ENCODE measurements at places on chromosomes 13 and 19.
A peak's percentile ranks its signal among the peaks of the same experiment; 100 is the strongest.

DNA sequence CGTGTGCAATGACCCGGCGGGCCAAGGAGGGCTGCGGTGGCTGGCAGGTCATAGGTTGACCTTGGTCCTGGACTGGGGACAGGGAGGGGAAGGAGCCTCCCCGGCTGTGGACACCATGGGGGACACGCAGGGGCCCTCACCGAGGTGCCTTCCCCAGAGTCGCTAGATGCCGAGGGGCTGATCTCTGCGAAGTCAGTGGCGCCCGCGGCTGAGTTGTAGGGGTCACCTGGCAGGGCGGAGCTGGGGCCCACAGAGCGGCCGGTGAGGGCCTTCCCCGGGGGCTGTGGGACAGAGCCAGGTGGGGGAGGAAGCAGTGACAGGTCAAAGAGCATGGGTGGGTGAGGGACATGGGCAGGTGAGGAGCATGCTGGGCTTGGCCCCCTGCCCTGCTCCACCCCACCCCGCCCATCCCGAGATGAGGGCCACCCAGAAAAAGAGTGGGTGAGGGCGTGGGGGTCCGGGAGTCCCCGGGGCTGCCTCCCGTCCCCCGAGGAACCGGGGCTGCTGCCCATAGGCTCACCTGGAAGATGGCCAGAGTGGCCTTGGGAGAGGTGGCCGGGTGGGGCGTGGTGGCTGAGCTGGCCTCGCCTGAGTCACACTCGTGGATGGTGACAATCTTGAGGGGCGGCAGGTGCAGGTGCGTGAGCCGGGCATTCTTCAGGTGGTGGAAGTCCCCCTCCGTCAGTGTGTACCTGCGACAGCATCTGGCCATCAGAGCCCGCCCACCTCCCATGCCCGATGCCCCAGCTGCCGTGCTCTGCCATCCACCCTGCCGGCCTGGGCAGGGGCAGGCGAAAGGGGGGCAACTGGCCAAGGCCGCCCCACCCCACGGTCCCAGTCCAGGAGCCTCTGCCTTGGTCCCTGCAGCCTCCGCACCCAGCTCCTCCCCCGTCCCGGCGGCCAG is 3.5 kb downstream of the CBARP start:
- no peak for DNase-seq

DNA sequence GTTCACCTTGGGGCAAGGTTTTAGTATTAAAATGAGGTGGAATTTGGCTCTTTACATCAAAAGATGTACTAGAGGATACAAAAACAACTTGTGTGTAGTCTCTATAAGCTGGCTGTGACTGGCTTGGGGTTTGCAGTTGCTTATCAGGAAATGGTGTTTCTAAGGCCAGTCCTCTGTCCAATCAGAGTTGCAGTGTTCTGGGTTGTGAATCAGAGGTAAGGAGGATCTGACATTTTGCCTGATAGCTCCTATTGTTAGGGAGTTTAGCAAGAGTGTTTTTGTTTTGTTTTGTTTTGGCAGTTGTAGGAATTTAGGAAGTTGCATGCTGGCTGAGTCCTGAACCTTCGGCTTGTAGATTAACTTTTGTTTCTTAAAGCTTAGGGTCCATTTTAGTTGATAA is 20.1 kb upstream of the ESD start:
- no peak for DNase-seq

GRCh38 chr13:78802912-78803311 is 144.0 kb upstream of the OBI1 start:
- DNase-seq = no peak

GRCh38 chr19:50258918-50259372 is 55.5 kb downstream of the MYH14 start:
- DNase-seq = no peak

DNA sequence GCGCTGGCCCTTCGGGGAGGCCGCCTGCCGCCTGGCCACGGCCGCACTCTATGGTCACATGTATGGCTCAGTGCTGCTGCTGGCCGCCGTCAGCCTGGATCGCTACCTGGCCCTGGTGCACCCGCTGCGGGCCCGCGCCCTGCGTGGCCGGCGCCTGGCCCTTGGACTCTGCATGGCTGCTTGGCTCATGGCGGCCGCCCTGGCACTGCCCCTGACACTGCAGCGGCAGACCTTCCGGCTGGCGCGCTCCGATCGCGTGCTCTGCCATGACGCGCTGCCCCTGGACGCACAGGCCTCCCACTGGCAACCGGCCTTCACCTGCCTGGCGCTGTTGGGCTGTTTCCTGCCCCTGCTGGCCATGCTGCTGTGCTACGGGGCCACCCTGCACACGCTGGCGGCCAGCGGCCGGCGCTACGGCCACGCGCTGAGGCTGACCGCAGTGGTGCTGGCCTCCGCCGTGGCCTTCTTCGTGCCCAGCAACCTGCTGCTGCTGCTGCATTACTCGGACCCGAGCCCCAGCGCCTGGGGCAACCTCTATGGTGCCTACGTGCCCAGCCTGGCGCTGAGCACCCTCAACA is 1.2 kb downstream of the F2RL3 start:
- no peak for DNase-seq

DNA sequence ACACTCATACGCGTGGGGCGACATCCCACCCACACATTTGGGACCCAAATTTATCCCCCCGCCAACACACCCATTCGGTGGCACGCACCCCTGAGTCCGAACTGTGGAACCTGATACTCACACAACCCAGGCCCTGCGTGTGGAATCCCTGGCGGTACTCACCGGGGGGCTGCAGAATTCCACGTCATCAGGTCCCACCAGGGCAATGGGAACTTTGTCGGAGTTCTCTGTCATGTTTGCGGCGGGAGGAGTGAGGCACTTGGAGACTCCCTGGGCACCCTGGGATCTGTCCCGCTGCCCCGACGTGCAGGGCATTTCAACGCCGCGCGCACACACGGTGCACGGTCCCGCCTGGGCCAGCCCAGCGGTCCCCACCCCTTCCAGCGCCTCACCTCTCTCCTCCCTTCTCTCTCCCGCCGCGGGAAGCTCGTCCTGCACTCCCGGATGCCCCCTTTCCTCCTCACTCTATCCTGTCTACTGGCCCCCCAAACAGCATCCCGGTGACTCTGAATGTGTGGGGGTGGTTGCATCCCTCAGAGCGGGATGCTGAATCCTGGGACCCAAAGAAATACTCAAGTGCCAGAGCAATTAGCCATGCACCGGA is at the start of gene CNMD:
Gene CNMD (minus strand): TSS at position 353 of the 604 bp plus-strand sequence. CDS start 119 bp downstream, at position 234.
- no peak for DNase-seq

- peak; percentile 27 for DNase-seq
Measured at GRCh38 chr13:52599037-52599847, 43.0 kb upstream of the HNRNPA1L2 start.

GRCh38 chr13:93262729-93263345 is 36.2 kb downstream of the GPC6 start:
- DNase-seq = no peak

- no peak for DNase-seq
Measured at GRCh38 chr19:10137751-10138682, 18.3 kb upstream of the EIF3G start.

- DNase-seq = no peak
Measured at GRCh38 chr19:47390533-47391488, 28.5 kb downstream of the MEIS3 start.

- peak; percentile 56 for DNase-seq
Measured at GRCh38 chr13:73060251-73061160, 1.7 kb downstream of the KLF5 start.

DNA sequence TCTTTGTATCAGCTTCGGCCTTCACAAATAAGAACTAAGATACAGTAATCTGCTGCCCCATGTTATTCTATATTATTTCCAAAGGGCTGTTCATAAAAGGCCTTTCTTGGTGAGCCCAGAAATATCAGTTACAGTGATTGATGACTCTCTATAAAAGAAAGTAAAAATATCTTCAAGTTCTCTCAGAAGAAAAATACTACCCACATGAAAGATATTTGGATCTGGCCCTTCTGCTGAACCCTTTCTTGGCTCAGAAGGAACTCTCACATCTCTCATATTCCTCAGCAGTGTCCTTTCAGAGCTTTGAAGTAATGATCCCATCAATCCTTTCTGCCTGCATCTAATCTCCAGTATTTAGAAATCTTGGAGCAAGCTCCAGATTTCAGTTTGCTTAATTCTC is 76.3 kb upstream of the SLITRK1 start:
- DNase-seq = no peak

All from fibroblast of gingiva (primary cell).